ENCODE measurements at places on chromosomes 3 and 15.

GRCh38 chr3:178420033-178420432 lies 116.2 kb upstream of the KCNMB2 start:
- no peak for DNase-seq

GRCh38 chr3:189995129-189995528 lies 125.6 kb downstream of the P3H2 start:
- DNase-seq: peak; percentile 84

GRCh38 chr3:30319713-30320112 lies 286.7 kb upstream of the TGFBR2 start:
- peak; percentile 51 for DNase-seq

- no peak for DNase-seq
Observed at GRCh38 chr15:85408270-85408746, 27.9 kb downstream of the AKAP13 start.

- DNase-seq: no peak
Observed at GRCh38 chr15:65381445-65382145, 3.8 kb upstream of the IGDCC3 start.

GRCh38 chr3:196557236-196557635 lies 11.1 kb downstream of the WDR53 start:
- no peak for DNase-seq

GRCh38 chr15:78946493-78946892 lies 1.6 kb upstream of the CTSH start:
- no peak for DNase-seq

DNA sequence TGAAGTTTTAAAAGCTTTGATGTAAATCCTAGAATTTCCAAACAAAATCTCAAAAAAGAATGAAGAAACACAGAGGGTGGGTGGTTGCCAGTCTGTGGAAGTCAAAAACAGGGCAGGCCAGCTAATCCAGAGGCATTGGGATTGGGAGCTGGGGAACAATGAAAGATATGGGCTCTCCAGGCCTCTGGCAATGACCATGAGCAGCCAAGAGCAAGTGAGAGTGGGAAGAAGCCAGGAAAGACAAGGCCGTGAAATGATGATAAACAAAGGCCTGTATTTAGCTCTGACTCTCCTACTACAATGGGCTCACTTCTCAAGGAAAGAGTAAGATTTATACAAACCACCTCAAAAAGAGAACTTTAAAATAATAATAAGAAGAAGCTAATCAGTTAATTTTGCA lies 248.5 kb downstream of the ZMAT3 start:
- no peak for DNase-seq

DNA sequence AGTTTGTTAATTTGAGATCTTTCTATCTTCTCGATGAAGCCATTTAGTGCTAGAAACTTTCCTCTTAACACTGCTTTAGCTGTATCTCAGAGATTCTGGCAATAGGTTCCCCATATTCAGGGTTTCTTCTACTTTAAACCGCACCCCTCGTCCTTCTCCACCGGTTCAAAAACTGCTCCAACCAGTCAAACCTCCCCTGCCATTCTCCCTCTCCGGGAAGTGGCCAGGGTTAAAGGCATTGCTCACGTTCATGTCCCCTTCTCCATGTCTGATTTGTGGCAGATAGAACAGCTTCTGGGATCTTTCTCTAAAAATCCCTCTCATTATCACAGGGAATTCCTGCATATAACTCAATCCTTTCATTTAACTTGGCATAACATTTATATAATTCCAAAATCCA lies 14.4 kb downstream of the ALDH1L1 start:
- no peak for DNase-seq

- no peak for DNase-seq
Observed at GRCh38 chr15:92960996-92961681, 61.0 kb downstream of the CHD2 start.

DNA sequence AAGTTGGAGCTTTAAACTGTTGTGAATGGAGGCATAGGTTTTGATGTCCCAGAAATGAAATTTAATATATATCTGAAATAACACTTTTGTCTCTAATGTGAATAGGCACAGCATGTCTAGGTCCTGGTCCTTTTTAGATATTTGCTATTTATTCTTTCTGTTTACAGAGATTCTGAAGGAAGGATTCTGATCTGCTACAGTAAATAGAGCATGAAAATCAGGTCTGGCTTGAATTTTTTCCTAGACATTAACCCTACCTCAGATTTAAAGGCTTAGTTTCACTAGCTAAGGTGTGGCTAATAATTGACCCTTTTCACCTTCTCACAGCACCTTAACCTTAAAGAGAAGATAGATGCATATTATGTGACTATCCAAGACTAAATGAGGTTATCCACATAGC lies 48.0 kb upstream of the SYNPR start:
- DNase-seq: no peak

- DNase-seq: no peak
Observed at GRCh38 chr15:61824291-61824690, 236.0 kb downstream of the VPS13C start.

DNA sequence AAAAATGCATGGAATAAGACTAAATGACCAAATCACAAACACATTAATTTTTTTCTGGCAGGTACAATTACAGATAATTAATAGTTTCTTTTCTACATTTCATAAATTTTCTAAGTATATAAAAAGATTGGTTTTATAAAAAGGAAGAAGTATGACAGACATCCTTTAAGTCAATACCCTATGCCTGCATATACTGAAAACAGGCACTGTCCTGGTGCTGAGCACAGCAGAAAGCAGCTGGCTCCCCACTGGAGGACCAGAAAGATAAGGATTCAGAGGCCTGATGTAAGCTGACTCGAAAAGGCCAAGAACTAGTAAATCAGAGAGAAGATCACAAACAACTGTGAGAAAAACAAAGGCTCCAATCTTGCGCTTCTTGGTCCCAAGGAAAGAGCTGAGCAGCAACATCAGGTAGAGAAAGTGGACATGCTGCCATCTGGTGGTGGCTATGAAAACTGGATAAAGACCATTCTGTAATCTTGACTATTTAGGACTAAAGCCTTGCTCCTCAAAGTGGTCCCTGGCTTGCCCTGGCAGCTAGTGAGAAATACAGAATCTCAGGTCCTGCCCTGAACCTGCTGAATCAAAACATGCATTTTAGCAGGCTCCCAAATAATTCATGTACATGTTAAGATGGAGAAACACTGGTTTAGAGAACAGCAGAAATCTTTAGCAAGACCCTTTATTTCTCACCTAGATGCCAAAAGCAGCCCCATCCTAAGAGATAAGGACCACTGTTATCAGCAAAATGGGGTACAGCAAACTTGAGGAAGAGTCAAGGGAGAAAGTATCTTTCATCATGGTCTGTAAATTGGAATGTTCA lies 76.0 kb downstream of the TRANK1 start:
- peak; percentile 58 for DNase-seq

DNA sequence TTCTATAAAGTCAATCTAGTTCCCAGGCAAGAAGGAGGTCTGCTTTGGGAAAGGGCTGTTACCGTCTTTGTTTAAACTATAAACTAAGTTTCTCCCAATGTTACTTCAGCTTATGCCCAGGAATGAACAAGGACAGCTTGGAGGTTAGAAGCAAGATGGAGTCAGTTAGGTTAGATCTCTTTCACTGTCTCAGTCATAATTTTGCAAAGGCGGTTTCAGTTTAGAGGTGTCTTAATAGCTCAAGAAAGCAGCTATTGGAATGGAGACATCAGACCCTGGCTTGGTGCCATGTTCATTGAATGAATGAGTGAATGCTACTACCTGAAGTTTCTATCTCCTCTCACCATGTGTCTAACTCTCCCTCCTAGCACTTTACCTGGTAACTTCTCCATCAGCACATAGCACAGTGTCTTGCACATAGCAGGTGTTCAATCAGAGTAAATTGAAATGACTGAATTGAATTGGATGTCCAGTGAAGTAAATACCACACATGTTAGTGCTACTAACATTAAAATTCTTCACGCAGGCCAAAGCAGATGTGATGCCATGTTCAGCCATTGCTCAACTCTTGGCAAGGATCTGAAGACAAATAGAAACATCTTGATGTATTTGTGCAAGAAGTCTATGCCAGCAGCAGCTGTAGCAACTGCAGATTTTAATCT lies 28.2 kb downstream of the CLEC3B start:
- DNase-seq: peak; percentile 71

DNA sequence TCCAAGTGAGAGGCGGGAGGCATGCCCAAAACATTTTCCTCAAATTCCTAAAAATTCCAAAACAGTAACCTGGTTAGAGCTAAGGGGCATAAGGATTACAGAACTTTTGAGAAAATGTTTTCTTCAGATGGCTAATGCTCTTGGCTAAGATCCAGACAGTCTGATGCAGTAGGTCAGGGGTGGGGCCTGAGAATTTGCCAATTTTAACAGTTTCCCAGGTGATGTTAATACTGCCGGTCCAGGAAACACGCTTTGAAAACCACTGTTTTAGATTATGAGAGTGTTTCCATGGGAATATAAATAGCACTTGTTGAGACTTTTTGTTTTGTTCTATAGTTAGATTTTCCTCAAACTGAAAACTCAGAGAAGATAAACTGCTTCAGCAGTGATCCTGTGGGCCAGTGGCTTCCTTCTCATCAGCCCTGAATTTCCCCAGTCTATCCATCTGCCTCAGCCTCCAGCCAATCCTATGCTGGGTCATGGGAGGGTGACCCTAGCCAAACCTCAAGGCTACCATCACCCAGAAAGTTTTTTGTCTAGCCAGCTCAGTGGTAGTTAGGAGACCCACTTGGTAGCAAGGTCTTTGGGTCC lies 71.6 kb upstream of the ACP3 start:
- DNase-seq: no peak

Measured in fibroblast of skin of scalp (primary cell).